NCI-H345 (cell line): ENCODE measurements at places on chromosomes 1 and 21.

DNA sequence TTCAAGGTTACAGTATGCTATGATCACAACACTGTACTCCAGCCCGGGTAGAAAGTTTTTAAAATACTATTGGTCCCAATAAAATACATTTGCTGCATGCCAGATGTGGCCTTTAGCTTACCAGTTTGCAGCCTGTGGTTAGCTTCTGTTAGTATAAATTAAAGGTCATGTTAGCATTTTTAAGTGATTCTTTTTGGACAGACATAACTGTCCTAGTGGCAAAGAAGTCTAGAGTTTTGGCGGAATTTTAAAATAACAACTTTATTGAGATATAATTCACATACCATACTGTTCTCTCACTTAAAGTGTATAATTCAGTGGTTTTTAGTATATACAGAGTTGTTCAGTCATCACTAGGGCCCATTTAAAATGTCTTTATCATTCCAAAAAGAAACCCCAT, 24.3 kb upstream of the TMEM39B start:
- DNase-seq, result no peak

DNA sequence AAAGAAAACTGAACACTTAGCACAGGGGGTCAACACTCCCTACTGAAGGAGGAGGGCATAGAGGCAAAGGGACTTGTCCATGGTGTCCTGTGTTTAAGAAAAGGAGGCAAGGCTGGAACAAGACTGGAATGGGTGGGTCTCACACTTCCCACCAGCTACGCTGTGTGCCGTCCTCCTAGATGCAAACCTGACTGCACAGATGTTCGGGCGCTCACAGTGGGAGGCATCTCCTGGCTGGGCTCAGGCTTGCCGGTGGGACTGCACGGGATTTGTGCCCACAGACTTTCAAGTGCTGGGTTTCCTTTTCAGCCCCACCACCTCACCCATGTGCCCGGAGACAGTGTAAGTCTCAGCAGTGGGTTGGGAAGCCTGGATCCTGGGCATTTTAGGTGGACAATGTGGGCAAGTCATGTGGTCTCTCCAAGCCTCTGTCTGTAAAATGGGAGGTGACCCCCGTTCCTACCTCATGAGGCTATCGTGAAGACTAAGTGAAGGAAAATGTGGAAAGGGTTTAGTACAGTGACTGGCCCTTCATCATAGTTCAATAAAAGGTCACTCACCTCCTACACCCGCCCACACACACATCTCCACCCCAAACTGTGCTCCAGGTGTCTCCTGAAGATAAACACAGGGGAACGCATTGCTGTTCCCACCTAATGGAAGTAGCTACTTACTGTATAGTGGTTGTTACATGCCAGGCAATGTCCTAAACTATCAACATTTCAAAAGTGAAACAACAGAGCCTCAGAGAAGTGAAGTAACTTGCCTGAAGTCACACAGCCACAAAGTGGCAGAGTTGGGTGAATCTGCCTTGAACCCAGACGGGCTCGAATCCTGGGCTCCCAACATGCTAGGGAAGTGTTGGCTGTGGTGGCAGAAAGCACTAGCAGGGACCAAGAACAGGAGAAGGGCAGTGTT, 36.0 kb downstream of the ATP1A1 start:
- no peak for DNase-seq

- DNase-seq, result no peak
Observed at GRCh38 chr1:17425806-17426600, 13.5 kb downstream of the RCC2 start.

GRCh38 chr1:241918879-241919278, 38.7 kb upstream of the BECN2 start:
- DNase-seq, result no peak

- DNase-seq, result no peak
Observed at GRCh38 chr1:192787914-192788585, 20.8 kb upstream of the RGS2 start.

- no peak for DNase-seq
Observed at GRCh38 chr1:226813671-226814591, 56.5 kb upstream of the PSEN2 start.

- DNase-seq, result no peak
Observed at GRCh38 chr1:3646596-3646995, 3.3 kb downstream of the WRAP73 start.
